ENCODE measurements at places on chromosomes 12 and 14.

GRCh38 chr12:21659383-21659782 is 1.7 kb upstream of the LDHB start:
- H3K27ac ChIP-seq: no peak overlapping the region
- no peak for DNase-seq
- H3K36me3 ChIP-seq: peaks cover 3% of the 10 kb centered on the region
- H3K4me1 ChIP-seq: peaks cover 23% of the 10 kb centered on the region
- H3K27me3 ChIP-seq: no peaks in the 10 kb centered on the region
- no peak overlapping the region for H3K4me3 ChIP-seq

GRCh38 chr14:76784266-76784874 is 23.1 kb downstream of the VASH1 start:
- no peak overlapping the region for H3K27ac ChIP-seq
- H3K4me3 ChIP-seq: no peak overlapping the region
- H3K27me3 ChIP-seq: no peaks in the 10 kb centered on the region
- no peak for DNase-seq
- no peaks in the 10 kb centered on the region for H3K4me1 ChIP-seq

GRCh38 chr14:105086833-105087307 is 21.6 kb upstream of the GPR132 start:
- H3K4me1 ChIP-seq: peaks cover 19% of the 10 kb centered on the region
- DNase-seq: peak; percentile 66
- peak overlapping the region; percentile 42 for H3K27ac ChIP-seq
- H3K4me3 ChIP-seq: peak overlapping the region; percentile 68
- H3K27me3 ChIP-seq: no peaks in the 10 kb centered on the region

DNA sequence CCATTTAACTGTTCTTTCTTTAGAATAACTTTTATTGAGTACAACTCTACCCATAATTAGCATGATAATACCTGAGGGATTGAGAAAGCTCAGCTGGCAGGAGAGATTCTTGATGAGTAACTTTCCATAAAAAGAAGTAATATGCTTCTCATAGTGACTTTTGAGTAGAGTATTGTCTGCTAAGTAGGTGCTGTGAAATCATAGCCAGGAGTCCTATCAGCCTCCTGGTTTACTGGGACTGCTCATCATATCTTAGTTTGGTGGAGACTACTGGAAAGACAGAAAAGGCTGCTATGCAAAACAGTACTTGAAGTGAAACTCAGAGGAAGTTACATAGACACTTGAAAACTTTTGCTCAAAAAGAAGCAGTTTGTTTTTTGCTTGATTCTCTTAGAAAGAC is 113.3 kb upstream of the ATP2B1 start:
- H3K4me1 ChIP-seq: no peaks in the 10 kb centered on the region
- no peak overlapping the region for H3K4me3 ChIP-seq
- no peak overlapping the region for H3K27ac ChIP-seq
- H3K36me3 ChIP-seq: no peaks in the 10 kb centered on the region

GRCh38 chr14:22656945-22657731 is 13.0 kb upstream of the OR6J1 start:
- H3K4me1 ChIP-seq: no peaks in the 10 kb centered on the region
- no peaks in the 10 kb centered on the region for H3K36me3 ChIP-seq
- no peak for DNase-seq
- no peaks in the 10 kb centered on the region for H3K27me3 ChIP-seq

- no peak for DNase-seq
- H3K4me1 ChIP-seq: peaks cover 8% of the 10 kb centered on the region
- H3K36me3 ChIP-seq: no peaks in the 10 kb centered on the region
- H3K27me3 ChIP-seq: no peaks in the 10 kb centered on the region
Measured at GRCh38 chr12:47075192-47076084, 4.0 kb upstream of the PCED1B start.

DNA sequence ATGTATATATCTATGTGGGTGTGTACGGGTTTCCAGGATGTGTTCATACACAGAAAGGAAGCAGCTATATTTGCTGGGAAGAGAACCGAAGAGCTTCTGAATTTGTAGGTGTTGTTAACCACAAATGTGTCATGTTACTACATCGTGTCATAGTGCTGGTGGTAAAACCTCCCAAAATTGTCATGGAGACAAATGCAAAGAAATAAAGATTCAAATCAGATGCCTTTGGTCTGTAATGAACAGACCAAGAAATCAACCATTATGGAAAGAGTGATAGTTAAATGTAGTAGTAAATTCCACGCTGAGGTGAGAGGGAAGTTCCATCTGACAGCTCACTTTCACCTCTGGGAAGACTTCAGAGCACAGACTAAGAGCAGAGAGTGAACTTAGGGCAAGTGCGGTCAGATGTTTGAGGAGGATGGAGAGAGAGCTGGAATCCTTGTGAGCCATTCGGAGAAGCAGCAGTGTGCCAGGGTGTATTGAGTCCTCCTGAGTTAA is 487.5 kb downstream of the TMEM121 start:
- no peak overlapping the region for H3K27ac ChIP-seq
- H3K36me3 ChIP-seq: no peaks in the 10 kb centered on the region
- DNase-seq: no peak
- peaks cover 3% of the 10 kb centered on the region for H3K4me1 ChIP-seq
- no peak overlapping the region for H3K4me3 ChIP-seq

DNA sequence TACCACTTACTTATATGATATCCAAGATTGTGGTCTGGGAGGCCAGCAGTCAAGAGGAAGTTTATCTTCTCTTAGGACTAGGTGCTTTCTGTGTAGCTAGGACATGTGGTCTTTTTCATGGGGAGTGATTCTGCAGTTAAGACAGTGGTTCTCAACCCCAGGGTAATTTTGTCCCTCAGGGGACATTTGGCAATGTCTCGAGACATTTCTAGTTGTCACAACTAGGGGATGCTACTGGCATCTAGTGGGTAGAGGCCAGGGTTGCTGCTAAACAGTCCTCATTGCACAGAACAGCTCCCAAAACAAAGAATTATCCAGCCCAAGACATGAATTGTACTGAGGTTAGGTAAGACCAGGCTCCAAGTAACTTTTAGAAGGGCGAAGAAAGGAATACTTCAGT is 20.0 kb downstream of the AMDHD1 start:
- no peaks in the 10 kb centered on the region for H3K4me1 ChIP-seq
- H3K4me3 ChIP-seq: no peak overlapping the region
- no peaks in the 10 kb centered on the region for H3K27me3 ChIP-seq
- H3K36me3 ChIP-seq: no peaks in the 10 kb centered on the region
- no peak overlapping the region for H3K27ac ChIP-seq

DNA sequence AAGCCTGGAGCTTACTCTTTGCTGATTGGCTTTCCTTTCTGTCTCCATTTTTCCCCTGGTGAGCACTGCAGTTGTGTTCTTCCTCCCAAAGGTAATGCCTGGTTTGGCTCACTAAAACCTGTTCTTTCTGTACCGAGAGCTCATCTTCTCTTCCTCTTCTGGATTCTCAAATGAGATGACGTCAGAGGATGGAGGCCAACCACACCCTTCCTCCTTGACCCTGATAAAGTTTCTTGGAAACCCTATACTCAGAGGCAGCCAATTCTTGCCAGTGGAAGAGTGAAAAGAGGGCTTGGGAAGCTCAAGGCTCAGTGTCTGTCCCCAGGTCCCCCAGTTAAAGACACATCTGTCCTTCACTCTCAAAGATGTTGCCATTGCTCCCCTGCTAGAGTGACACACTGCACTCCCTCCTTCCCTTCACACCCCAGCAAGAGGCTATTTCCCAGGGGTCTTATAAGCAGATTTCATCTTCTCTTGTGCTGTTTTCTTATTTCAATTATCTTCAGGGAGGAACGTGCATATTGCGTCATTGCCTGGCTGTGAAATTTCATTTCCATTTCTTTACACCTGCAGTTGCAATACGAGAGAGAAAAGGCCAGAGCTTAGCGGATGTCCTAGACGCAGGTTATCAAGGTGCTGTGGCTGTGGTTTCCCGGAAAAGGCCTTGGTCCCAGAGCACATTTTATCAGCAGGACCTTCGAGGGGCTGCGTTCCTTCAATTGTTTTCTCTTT is 27.3 kb downstream of the NTF3 start:
- H3K27ac ChIP-seq: no peak overlapping the region
- H3K27me3 ChIP-seq: no peaks in the 10 kb centered on the region
- H3K4me1 ChIP-seq: no peaks in the 10 kb centered on the region
- DNase-seq: no peak
- H3K36me3 ChIP-seq: no peaks in the 10 kb centered on the region
- no peak overlapping the region for H3K4me3 ChIP-seq
